Glutamatergic neuron (in vitro differentiated cells): ENCODE measurements at places on chromosomes 2 and 18. TPM values are rescaled to one million over a fixed set of nuclear protein-coding genes. Genes with fewer than 3 reads are reported as not detected.

DNA sequence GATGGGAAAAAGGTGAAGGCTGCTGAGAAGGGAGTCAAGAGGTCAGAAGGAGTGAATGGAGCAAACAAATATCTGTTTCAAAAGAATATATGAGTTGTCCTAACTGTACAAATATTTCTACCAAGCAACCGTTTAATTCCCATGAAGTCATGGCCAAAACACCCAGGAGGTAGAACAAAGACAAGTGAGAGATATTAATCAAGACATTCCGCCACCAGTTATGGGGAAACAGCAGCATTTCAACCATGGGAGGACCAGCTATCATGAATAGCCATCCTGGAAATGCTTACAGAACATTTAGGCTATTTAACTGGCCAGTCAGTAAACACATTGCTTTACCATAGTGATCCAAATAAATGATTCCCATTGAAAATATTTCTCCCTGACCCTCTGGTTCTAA is 396.3 kb downstream of the IRS1 start:
- DNase-seq, result no peak

DNA sequence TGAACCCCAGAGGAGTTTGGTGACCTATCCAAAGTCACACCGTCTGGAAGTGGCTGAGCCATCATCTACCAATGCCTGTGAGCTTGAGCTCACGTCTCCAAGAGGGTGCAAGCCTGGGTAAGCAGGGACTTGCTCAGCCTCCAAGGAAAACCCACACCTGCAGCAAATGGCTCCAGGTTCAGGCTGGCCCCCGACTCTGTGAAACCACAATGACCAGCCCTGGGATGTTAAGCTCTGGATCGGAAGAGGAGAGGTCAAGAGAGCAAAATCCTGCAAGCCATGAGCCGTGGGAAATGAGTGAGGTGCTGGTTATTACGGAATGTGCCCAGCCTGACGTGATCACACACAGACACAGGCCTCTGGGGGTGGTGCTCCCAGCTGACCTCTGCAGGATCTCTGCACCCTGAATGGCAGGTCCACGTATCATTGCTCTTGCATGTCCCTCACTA is 94.1 kb upstream of the OTOS start:
- no peak for DNase-seq

DNA sequence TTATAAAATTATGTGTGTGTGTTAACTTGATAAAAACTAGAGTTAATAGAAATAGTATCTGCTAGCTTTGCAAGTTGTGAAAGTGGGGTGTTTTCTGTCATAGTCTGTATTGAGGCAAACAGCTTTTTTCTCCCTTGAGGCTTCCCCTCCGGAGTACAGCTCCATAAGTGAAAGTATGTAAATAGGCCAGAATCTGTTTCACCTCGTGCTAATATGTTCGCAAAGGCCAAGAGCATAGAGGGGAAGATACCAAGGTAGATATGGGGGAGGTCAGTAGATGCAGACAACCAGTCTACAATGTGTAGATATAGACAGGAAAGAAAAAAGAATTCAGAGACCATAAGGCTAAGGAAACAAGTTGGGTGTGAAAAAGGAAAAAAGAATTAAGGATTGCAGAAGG is 72.9 kb downstream of the PTRHD1 start:
- no peak for DNase-seq

Gene RNF152
- 16.9 TPM for total RNA-seq

Gene PDE11A
- 0.27 TPM for total RNA-seq

Gene KCNE4
- not detected for total RNA-seq

Gene CNTNAP5
- 22.0 TPM for total RNA-seq

Gene DSG1
- total RNA-seq, result not detected

- no peak for DNase-seq
Measured at GRCh38 chr2:172173174-172173706, 70.5 kb upstream of the DLX2 start.

Gene CENPA
- 4.7 TPM for total RNA-seq

DNA sequence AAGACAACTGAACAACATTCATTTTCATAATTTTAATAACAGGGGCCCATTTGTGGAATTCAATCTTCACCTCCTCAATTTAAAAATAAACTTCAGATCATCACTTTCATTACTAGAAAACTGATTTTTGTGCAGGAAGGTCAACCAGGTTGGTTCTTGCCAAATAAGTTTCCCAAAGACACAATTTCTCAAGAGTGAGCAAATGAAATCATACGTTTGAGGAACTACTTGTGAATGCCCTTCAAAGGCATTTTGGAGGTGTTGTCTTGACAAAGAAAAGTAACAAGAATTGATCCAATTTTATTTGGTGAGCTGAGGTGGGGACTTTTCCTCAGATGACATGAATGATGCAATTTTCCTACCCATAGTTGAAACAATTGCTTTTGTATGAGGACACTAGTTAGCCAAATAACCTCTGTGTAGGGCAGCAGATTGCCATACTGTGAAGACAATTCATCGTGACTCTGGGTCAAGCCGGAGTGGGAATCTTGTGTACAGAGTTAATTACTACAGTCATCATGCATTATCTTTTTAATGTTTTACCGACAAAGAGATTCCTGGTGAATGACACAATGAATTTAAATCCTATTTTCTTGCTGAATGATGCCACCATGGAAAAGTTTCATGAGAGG is 121.8 kb downstream of the TGFA start:
- DNase-seq, result no peak

DNA sequence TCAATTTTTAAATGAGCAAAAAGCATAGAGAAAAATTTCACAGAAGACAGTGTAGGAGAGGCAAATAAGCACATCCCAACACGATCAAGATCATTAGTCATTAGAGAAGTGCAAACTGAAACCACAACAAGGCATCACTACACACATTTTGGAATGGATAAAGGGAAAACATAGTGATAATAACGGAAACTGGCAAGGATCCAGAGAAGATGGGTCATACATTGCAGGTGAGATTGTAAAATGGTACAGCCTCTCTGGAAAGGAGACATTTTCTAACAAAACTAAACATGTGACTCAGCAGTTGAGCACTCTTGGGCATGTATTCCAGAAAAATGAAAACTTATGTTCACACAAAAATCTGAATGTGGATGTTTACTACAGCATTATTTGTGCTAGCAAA is 98.3 kb upstream of the TMEM17 start:
- no peak for DNase-seq

Gene ANKRD23
- 5.7 TPM for total RNA-seq

GRCh38 chr2:170610615-170611014 is 104.5 kb upstream of the SP5 start:
- DNase-seq, result no peak

- no peak for DNase-seq
Measured at GRCh38 chr18:11050966-11051365, 98.4 kb downstream of the PIEZO2 start.

Gene OTOS
- total RNA-seq, result not detected

Gene TUBB8B
- total RNA-seq, result not detected

Gene NAT8
- total RNA-seq, result not detected

DNA sequence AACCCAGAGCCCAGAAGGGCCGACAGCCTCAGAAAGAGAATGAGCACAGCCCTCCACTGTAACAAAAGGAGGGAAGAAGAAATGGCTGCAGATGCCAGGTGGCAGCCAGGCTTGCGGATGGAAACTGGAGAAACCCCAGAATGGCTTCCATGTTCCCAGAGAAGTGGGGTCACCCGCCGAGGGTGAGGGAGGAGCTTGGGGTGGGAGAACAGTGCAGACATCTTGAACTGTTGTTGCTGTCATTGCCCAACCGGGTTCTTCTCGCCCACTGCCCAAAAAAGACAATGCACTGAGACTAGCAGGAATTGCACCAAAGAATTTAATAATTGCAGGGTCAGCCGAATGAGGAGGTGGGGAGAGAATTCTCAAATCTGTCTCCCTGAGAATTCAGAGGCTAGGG is 223.2 kb upstream of the RAB6C start:
- DNase-seq, result peak; percentile 6

- DNase-seq, result no peak
Measured at GRCh38 chr2:172447811-172448493, 20.6 kb downstream of the ITGA6 start.

DNA sequence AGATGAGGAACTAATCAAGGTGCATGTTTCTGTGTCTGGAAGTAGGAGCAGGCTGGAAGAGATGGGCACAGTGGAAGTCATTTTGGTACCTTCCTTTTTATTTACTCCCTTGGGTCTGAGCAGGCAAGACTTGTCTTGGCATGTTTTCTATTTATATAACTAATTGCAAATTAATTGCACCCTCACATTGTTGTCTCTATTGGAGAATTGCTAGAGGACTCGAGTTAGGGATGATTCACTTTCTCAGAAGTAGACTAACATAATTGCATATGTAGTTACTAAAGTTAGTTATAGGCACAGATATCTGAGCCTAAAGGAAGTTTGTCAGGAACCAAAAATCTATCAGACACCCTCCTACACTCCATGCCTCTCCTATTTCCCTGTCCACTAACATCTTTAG is 92.8 kb upstream of the NRP2 start:
- no peak for DNase-seq

DNA sequence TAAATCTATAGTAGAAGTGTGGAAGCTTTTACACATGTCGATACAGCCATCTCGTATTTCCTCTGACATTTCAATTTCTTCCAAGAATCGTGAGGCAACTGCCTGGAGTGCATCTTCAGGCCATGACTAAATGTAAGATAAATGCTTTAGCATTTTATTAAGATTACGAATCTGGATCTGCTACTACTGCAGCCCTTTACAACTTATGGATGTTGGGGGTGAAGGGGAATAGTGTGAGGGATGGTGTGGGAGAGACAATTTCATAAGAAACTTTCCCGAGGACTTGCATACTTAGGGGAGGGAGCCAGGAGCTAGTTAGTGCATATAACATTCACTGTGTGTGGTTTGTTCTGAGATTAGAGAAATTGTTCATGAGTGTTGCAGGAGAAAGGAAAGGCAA is 204.8 kb downstream of the SLC39A10 start:
- DNase-seq, result no peak

DNA sequence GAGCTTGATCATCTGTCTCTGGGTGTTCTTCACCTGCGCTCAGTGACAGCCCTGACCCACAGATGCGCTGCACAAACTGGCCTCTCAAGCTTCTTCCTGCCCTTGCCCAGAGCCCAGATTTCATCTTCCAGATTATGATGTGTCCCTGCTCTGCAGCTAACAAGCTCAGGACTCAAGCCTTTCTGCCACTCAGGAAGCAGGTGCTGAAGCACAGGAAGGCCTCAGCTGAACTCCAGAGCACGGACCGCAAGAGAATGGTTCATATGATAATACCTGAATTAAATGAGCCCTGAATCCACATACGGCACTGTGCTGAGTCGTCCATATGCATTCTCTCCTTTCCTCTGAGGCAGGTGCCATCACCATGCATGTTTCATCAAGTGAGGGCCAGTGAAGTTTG is 3.8 kb downstream of the CD207 start:
- DNase-seq, result no peak

Gene ALLC
- total RNA-seq, result not detected

Gene FECH
- 16.5 TPM for total RNA-seq

DNA sequence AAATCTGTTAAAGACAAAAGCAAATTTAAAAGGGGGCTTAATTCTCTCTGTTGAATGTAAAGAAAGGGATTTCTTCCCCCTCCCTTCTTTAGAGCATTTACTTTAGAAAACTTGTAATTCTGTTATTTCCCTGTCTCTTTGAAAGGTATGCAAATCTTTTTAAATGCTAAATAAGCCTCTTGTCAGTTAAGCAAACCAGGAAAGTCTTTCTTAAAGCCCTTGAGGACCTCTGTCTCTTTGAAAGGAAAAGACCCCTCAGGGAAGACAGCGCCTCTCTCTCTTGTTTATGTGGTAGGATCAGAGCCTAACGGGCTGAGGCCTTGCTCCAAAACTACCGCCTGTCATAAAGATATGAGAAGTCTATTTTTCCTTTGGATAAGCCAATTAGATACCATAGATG is 139.9 kb upstream of the CDH7 start:
- DNase-seq, result no peak

Gene PLGLB2
- total RNA-seq, result 0.86 TPM

Gene TFPI
- total RNA-seq, result 0.59 TPM

GRCh38 chr2:173161040-173161439 is 85.4 kb downstream of the MAP3K20 start:
- DNase-seq, result no peak

Gene ACVR1C
- total RNA-seq, result 0.59 TPM
